ENCODE measurements at places on chromosomes 12 and 14.

GRCh38 chr12:13039328-13039956 is 4.7 kb upstream of the FAM234B start:
- DNase-seq = no peak

DNA sequence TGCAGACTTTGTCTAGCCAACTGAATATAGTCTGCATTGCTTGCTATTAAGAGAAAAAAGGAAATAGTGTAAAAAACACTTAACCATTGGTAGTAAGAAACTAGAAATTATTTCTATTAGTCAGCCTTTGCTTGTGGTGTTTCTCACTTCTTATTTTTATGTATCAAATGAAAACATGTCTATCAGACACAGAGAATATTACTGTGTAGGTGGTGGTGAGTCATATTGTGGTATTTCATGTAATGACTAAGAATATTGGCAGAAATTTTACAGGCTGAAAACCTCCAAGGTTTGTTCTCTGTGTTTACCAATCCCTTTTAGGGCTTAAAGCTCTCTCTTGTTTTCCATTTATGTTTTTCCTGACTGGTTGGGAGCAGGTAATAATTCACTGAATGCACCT is 87.2 kb downstream of the DAAM1 start:
- DNase-seq = peak; percentile 10

DNA sequence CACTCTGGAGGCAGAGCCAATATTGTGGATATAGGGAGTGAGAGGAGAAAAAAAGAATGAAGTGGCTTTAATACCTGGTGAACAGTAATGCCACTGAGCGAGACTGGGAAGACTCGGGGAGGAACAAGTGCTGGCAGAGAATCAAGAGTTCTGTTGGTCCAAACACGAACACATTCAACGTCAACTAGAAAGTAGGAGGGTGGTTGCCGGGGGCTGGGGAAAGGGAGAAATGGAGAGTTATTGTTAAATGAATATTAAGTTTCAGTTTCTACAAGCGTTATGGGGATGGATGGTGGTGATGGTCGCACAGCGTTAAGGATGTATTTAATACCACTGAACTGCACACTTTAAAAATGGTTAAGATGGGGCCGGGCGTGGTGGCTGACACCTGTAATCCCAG is 2.8 kb downstream of the SPRING1 start:
- no peak for DNase-seq

GRCh38 chr14:58307597-58308316 is 9.4 kb downstream of the ARID4A start:
- DNase-seq = no peak

GRCh38 chr12:76470028-76470939 is 89.3 kb downstream of the OSBPL8 start:
- peak; percentile 28 for DNase-seq

GRCh38 chr12:104735801-104736200 is 222.3 kb downstream of the SLC41A2 start:
- DNase-seq = no peak

- no peak for DNase-seq
Observed at GRCh38 chr14:57567220-57567619, 73.6 kb upstream of the CCDC198 start.

DNA sequence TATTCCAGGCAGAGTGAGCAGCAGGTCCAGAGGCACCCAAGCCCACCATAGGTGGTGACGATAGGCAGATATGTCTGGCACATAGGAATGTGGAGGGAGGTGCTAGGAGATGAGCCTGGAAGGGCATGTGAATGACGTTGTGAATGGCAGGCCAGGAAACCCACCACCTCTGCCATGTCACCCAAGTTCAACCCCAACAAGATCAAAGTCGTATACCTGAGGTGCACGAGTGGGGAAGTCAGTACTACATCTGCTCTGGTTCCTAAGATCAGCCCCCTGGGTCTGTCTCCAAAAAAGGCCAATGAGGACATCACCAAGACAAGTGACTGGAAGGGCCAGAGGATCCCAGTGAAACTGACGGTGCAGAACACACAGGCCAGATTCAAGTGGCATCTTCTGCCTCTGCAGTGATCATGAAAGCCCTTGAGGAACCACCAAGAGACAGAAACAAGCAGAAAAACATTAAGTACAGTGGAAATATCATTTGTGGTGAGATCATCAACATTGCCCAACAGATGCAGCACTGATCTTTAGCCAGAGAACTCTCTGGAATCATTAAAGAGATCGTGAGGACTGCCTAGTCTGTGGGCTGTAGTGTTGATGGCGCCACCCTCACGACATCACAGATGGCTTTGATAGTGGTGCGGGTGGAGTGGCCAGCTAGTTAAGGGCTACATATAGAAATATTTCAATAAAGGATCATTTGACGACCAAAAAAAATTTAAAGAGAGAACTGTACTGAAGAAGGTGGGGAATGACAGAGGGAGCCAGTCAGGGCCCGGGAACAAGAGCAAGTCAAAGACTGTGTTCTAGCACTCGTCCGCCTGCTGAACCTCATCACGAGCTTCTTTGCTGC is 99.7 kb downstream of the ZFP36L1 start:
- no peak for DNase-seq

- DNase-seq = no peak
Observed at GRCh38 chr14:58808828-58809227, 171.1 kb downstream of the DACT1 start.

GRCh38 chr14:23351681-23352505 is 794 bp downstream of the SLC22A17 start:
- peak; percentile 27 for DNase-seq

DNA sequence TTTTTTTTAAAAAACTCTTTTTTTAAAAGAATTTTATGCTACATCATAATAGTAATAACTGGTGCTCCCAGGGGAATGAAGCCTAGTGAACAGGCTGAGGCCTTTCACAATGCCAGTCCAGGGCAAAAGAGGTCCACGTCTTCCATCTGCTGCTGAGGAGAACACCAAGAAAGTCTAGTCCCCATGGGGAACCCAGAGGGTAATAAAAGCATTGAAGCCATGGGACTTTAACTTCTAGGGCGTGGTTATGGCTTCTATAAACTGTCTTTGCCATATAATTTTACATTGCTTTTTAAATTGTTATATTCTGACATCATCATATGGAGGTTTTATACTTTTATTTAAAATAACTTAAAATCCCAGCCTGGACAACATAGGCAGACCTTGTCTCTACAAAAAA is 64.3 kb downstream of the SLC16A7 start:
- DNase-seq = no peak

- peak; percentile 59 for DNase-seq
Observed at GRCh38 chr12:125228519-125229260, 163.5 kb downstream of the AACS start.

GRCh38 chr12:29960122-29960521 is 176.4 kb upstream of the TMTC1 start:
- DNase-seq = no peak

- no peak for DNase-seq
Observed at GRCh38 chr12:51323966-51324895, at the start of gene BIN2. Gene BIN2 (minus strand): TSS chr12:51324174. CDS start chr12:51324102, 72 bp downstream.

GRCh38 chr14:30354439-30354838 is 204.5 kb upstream of the G2E3 start:
- no peak for DNase-seq

DNA sequence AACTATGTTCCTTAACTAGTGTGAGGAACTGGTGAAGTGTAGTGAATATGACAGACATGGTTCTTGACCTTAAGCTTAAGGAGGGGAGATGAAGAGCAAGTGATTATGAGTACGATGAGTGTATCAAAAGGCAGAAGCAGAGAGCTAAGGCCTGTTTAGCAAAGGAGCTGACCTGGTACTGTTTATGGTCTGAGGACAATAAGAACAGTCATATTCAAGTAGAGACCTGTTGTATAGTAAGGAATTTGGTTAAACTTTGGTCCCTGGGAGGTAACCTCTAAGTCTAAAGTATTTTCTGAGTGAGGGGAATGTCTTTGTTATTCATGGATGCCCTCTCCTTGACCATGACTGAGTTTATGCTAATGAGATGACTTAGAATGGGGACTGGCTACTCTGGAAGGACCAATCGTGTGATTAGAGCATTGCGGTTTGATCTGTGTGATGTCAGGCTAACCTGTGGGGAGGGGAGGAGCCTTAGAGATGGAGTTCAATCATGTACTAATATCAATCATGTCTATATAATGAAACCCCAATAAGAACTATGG is 389.3 kb downstream of the BMP4 start:
- DNase-seq = no peak

DNA sequence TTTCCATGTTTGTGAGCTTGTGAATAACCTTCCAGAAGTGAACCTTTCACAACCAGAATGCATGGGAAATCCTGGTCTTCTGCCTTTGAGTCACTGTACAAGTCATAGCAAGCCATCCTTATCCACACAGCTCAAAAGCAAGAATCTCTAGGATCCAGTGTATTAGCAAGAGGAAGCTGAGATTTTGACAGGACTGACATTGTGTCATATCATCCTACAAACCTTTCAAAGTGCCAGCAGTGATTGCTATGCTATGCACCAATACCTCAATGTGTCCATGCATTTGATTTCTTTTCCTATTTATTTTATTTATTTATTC is 13.5 kb upstream of the NRDE2 start:
- no peak for DNase-seq

GRCh38 chr12:54358191-54358944 is 5.9 kb downstream of the GPR84 start:
- peak; percentile 79 for DNase-seq

DNA sequence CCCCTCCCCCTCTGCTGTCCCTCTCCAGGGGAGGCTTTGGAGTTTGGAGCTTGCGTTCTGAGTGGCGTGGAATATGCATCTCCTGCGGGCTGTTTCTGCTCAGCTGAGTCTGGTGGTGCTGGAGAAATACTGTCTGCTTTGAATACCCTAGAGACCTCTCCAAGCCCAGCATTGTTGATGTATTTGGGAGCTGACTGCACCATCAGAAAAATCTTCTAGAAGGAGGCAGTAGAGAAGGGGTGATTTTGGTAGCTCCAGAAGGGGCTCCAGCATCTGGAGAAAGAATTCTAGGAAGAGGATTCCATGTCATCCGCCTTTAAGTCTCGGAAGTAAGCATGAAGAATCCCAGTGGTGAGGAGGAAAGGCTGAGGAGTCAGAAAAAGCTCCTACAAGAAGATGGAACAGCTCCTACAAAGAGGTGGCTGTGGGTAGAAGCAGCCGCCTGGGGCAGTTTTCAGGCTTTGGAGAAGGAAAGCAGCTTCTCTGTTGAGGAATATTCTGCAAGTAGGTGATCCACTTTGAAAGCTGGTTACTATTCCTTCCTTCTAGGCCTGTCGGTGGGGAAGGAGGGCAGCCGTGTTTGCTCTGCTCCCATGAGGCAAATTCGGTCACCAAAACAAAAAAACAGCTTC is 9.7 kb downstream of the MLXIP start:
- DNase-seq = no peak

DNA sequence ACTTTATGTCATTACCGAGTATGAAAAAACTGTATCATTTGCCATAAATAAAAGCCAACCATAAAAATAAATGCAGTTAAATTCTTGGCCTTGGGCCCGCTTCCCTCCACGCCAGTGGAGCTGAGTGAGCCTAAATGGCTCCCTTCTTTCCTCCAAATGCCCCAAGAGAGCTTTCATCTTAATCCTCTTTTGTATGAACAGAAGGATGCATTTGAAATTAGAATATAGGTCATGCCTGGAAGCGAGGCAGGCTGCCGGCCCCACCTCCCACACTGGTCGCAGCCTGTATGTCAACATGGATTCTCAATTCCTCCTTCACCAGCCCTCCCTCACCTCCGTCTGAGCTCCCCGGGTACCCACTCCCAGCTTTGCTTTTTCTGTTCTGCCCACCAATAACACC is 245.7 kb downstream of the SLC15A4 start:
- no peak for DNase-seq

DNA sequence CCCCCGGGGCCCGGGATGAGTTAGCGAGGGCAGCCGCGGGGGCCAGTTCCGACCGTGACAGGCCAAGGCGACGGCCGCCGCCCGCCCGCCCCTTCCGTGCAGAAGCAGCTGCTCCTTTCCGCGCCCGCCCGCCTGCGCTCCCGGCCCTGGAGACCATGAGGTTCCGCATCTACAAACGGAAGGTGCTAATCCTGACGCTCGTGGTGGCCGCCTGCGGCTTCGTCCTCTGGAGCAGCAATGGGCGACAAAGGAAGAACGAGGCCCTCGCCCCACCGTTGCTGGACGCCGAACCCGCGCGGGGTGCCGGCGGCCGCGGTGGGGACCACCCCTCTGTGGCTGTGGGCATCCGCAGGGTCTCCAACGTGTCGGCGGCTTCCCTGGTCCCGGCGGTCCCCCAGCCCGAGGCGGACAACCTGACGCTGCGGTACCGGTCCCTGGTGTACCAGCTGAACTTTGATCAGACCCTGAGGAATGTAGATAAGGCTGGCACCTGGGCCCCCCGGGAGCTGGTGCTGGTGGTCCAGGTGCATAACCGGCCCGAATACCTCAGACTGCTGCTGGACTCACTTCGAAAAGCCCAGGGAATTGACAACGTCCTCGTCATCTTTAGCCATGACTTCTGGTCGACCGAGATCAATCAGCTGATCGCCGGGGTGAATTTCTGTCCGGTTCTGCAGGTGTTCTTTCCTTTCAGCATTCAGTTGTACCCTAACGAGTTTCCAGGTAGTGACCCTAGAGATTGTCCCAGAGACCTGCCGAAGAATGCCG is 699 bp downstream of the MGAT2 start:
- no peak for DNase-seq

DNA sequence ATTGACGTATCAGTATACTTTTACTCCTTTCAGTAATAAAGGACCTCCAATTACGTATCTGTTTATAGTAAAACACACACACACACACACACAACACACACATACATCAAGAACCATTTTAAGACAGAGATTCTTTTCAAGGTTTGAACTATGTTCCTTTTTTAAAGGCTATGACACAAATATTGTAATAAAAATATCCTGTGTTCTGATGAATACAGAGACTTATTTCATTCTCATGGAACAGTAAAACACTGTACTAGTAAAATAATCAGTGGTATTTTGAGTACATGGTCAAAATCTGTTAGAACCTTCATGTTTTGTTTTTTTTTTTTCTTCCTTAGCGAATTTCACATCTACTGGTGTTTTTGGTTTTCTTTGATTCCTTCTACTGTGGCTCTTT is 7.6 kb downstream of the FLRT2 start:
- no peak for DNase-seq

- DNase-seq = no peak
Observed at GRCh38 chr14:93128725-93129459, 13.2 kb upstream of the ITPK1 start.

GRCh38 chr12:100184549-100185145 is 16.0 kb upstream of the ACTR6 start:
- no peak for DNase-seq

DNA sequence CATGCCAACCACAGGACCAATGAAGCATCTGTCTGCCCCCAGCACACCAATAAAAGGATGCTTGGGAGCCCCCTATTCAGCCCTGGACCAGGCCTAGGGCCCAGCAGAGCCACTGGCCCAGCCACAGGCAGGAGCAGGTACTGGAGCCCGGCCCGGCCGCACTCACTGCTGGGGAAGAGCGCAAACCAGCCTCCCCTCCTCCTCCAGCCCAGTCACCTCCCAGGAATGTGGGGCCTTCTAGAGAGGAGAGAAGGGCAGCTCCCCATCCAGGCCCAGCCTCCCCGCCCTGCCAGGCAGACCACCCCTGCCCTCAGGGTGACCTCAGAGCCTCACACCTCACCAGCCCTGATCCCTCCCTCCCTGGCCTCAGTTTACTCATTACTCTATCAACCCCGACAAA is 56.2 kb downstream of the CCNK start:
- DNase-seq = no peak
